CD4-positive, alpha-beta memory T cell (primary cell): ENCODE measurements at places on chromosomes 1 and 21.

DNA sequence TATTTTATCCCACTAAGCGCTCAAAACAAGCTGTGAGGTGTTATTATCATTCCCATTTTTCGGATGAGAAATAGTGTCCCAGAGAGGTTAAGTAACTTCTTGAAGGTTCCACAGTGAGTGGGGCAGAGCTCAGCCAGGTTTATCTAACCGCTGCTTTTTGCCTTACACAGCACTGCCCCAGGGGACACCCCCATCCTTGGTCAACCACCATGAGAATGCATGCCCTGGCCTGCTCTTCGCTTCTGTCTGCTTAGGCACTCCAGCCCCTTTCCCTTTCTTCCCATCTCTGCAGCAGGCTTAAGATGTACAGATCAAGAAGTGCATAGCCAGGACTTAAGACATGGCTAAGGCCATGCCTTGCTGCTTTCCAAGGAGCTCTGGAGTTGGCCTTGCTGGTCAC lies 159.0 kb upstream of the CD34 start:
- no peak for DNase-seq

DNA sequence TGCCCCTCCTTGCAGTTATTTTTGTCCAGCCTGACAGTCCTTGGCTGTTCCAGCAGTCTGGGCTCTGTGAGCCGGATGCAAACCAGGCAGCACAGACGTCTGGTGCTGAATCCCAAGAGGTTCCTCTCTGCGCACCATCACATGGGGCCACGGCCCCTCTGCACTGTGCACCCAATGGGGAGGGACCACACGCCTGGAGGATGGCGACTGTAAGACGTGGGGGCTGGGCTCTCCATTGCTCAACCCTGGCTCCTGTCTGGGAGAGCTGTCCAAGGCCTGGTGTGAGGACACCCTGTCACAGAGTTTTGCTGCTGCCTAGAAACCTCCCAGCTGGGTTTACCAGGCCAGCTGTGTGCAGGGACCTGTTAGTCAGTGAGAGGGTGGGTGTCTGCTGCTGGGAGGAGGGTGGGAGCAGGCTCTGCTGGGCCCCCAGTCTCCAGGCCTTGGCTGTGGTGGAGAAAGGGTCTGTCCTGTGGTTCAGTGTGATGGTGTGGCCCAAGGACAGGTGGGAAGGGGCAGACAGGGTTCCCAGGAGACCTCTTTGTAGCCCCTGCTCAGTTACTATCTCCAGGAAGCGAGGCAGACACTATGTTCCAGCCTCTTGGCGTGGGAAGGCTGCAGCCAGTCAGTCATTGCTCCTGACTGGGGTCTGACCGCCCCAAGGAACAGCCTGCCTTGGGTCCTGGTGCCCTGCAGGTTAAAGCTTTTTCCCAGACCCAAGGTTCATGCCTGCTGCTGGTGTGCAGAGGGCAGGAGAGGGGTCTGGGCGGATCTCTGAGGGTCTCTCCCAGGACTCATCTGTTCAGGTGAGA lies 13.8 kb downstream of the HEYL start:
- DNase-seq = no peak

DNA sequence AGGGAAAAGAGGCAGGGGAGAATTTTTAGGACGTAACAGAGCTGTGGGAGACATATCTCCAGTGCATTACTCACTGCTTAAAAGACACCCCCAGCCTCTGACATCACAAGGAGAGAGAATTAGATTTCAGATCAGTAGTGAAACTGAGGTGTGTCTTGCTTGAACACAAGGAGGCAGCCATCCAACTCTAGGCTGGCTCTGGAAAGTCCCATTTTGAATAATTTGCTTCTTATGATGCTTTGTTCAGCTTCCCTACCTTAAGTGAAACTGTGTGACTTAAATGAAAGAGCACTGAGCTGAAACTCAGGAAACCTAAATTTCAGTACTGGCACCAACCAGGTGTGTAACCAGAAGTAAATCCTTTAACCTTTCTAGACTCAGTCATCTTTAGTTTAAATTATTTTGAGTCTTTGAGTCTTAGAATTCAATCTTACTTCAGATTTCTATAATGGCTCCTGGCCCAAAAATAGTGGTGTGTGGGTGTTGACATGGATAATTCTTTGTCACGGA lies 251.6 kb upstream of the SGIP1 start:
- DNase-seq = peak; percentile 71

DNA sequence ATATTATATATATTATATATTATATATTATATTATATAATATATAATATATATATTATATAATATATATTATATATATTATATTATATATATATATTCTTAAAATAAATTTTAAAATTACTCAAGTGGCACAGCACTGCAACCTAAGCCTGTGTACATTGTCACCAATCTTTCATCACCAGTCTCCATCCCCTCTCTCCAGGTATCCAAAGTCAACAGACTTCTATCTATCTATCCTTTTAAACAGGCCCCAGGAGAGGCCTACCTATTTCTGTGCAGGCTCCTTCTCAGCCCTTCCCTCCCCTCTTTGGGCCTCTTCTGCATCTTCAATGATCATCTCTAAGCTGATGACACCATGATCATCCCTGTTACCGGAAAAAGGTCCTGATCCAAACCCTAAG lies 111.7 kb downstream of the RHOU start:
- no peak for DNase-seq

DNA sequence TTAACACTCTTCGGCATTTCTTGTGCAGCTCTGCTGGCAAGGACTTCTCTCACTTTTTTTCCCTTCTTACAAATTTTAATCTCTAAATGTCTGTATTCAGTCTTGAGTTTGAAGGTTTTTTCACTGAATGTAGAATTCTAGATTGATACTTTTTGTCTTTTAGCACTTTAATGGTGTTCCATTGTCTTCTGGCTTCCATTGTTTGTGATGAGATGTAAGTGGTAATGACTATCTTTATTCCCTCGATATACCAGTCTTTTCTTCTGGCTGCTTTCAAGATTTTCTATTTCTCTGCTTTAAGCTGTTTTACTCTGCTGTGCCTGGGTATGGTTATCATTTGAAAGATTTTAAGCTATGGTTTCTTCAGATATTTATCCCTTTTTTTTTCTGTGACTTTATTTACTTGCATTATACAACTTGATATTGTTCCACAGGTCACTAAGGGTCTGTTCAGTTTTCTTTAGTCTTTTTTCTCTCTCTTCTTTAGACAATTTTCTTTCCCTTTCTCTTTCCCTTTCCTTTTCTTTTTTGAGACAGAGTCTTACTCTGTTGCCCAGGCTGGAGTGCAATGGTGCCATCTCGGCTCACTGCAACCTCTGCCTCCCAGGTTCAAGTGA lies 35.8 kb downstream of the DYRK1A start:
- DNase-seq = no peak

- DNase-seq = no peak
Measured at GRCh38 chr1:65164633-65165032, 16.6 kb downstream of the AK4 start.

GRCh38 chr1:66556161-66556611 lies 22.2 kb downstream of the SGIP1 start:
- no peak for DNase-seq

- DNase-seq = no peak
Measured at GRCh38 chr1:245441689-245442088, 286.9 kb downstream of the KIF26B start.
